ENCODE measurements at places on chromosomes 1 and 21.

GRCh38 chr1:218642033-218642948, 297.2 kb downstream of the TGFB2 start:
- DNase-seq, result no peak

- DNase-seq, result no peak
These were observed 35.5 kb downstream of the MRAP start for GRCh38 chr21:32333953-32334673.

DNA sequence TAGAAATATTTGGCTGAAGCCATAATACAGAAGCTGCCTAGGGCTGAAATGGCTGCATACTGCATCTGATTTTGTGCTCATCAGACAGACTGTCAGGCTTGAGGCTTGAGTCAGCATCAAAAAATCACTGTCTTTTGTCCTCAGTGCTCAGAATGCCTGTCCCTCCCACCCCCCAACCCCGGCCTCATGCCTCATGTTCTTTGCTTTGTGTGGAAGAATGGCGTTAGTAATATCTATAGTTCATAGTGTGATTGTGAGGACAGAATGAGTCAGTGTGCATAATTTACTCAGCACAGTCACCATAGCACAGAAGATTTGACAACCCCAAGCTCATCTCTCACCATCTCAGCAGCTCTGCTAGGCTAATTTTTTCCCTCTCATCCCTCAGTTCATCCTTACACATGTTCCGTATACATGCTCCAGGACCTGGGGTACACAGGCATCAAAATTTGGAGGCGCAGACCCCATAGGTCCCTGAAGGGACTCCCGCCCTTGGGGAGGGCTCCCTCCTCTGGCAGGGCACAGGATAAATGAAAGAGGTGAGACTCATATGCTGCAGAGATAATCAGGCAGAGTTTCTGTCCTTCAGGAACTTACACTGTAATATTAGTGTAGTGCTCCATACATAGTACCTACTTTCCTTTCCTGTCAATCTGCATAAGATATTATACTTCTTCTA, 159.1 kb upstream of the C8B start:
- no peak for DNase-seq

DNA sequence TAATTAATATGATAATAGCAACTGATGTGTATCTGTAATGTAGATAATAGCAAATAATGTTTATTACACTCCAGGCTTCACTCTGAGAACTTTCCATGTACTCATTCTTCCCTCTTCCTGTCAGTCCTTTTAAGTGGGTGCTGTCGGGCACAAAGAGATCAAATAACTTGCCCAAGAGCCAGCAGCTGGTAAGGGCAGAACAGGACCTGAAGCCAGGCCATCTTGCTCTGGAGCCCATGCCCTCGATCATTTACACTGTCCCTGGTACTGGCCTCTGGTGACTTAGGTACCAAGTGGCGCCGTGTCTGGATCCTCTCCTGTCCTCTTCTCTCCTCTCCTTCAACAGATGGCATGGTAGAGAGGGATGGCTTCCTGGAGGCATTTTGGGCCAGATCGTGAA, 97.2 kb downstream of the VPS13D start:
- no peak for DNase-seq

- DNase-seq, result no peak
These were observed 9.2 kb upstream of the UQCRHL start for GRCh38 chr1:15816674-15817073.

DNA sequence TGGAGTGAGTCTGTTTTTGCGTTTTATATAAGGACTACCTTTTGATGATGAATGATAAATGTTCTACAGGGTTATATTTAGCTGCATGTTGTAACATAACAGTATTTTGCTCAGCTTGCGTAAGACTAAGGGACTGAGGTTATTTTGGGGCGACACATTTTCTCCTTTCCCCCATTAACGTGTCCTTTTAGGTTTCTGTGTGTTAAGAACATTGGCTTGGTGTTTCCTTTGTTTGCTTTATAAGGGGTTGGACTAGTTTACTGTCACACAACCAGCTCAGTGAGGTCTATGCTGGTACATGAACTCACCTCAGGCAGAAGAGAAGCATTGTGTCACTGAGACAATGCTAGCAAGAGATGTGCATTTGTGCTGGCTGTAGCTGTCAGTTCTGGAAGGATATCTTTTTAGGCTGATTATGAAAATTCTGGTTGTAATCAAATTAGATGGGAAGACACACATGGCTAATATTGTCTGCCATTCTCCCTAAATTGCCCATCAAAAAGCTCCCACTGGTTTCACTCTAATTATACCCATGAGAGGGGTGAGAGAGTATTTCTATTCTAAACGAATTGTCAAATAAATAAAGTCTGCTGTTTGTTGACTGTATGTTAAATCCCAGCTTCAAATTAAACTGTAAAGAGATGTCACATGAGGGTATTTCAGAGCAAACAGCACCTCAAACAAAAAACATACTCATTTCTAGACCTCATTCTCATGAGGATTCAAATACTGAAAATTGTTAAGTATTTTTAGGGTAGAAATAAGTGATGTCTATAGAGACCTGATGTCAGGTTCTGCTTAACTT, 62.6 kb downstream of the CDC14A start:
- DNase-seq, result no peak

DNA sequence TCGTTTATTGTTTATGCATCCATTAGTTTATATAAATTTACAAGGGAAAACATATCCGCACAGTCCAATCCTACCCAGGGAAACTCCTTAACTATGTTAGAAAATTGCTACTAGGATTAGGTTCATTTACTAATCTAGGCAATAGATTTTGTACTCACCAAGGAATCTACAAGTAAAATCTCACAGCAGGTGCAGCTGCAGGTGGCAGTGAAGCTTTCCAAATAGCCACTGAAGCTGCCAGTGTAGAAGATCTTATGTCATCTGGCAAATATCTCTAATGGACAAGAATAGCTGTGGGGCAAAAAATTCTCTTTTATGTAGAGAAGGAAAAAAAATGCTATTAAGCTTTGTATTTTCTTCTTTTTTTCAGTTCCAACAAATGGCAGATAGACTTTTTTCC, 963.4 kb upstream of the ADGRL4 start:
- no peak for DNase-seq

GRCh38 chr1:235253219-235253962, 74.6 kb downstream of the ARID4B start:
- DNase-seq, result peak; percentile 72

Data from common myeloid progenitor, CD34-positive (primary cell).